ENCODE measurements at places on chromosomes 11 and 22. TPM values are rescaled to one million over a fixed set of nuclear protein-coding genes. Genes with fewer than 3 reads are reported as not detected.
A peak's percentile ranks its signal among the peaks of the same experiment; 100 is the strongest.

GRCh38 chr11:119806064-119806915 is 77.3 kb upstream of the NECTIN1 start:
- no peak overlapping the region for H3K27ac ChIP-seq
- DNase-seq, result no peak
- no peaks in the 10 kb centered on the region for H3K4me1 ChIP-seq
- no peaks in the 10 kb centered on the region for H3K27me3 ChIP-seq
- H3K36me3 ChIP-seq, result no peaks in the 10 kb centered on the region

GRCh38 chr11:110000031-110000502 is 93.1 kb upstream of the ZC3H12C start:
- no peaks in the 10 kb centered on the region for H3K4me1 ChIP-seq
- H3K27ac ChIP-seq, result no peak overlapping the region
- no peak overlapping the region for H3K4me3 ChIP-seq
- no peak for DNase-seq

GRCh38 chr11:9176550-9176949 is 85.2 kb upstream of the SCUBE2 start:
- H3K27me3 ChIP-seq, result no peaks in the 10 kb centered on the region
- H3K4me1 ChIP-seq, result no peaks in the 10 kb centered on the region
- H3K36me3 ChIP-seq, result no peaks in the 10 kb centered on the region
- H3K27ac ChIP-seq, result no peak overlapping the region
- DNase-seq, result no peak

GRCh38 chr22:36100134-36100824 is 60.3 kb downstream of the APOL3 start:
- H3K27me3 ChIP-seq, result no peaks in the 10 kb centered on the region
- H3K36me3 ChIP-seq, result no peaks in the 10 kb centered on the region
- H3K4me3 ChIP-seq, result no peak overlapping the region
- DNase-seq, result no peak
- no peak overlapping the region for H3K27ac ChIP-seq
- no peaks in the 10 kb centered on the region for H3K4me1 ChIP-seq

GRCh38 chr11:134714021-134714656 is 302.1 kb upstream of the B3GAT1 start:
- DNase-seq, result no peak
- H3K4me1 ChIP-seq, result no peaks in the 10 kb centered on the region
- no peaks in the 10 kb centered on the region for H3K27me3 ChIP-seq
- no peaks in the 10 kb centered on the region for H3K36me3 ChIP-seq
- no peak overlapping the region for H3K27ac ChIP-seq

- H3K36me3 ChIP-seq, result no peaks in the 10 kb centered on the region
- H3K4me3 ChIP-seq, result no peak overlapping the region
- no peak overlapping the region for H3K27ac ChIP-seq
Measured at GRCh38 chr22:23387827-23388516, 192.1 kb downstream of the IGLL1 start.

DNA sequence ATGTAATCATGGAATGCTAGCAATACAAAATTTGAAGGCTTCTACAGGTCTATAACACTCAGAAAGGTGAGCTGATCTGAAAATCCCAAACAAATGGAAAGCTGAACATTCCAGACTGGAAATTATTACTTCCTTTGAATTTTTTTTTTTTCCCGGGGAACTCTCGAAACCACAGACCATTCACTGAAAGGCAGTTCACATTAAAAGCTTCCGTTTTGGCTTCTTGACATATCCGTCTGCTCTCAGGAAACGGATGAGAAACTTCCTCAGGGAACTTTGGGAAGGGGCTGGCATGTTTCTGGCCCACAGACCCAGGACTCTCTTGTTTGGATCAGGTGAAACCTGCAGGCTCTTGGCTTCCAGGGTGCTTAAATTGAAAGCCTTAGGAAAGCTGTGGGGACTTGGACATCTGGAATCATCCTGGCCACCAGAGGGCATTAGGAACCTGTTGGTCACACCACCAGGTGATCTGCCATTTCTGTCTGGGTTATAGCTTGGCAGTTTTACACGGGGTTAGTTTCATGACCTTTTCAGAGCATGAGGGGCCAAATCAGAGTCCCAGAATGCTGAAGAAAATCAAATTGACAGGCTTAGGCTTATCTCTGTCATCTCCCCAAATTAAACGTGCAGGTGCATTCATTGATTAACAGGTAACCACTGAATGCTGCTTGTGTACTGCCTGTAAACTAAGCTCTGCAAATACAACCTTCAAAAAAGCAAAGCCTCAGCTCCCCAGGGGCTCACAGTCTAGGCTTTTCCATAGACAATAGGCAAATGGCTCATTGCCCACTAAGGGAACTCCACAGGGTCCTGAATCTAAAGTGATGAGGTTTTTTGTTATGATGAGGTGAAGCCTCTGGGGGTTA is 22.7 kb upstream of the GRAMD1B start:
- no peaks in the 10 kb centered on the region for H3K36me3 ChIP-seq
- no peaks in the 10 kb centered on the region for H3K27me3 ChIP-seq
- no peak overlapping the region for H3K27ac ChIP-seq
- H3K4me3 ChIP-seq, result no peak overlapping the region
- H3K4me1 ChIP-seq, result no peaks in the 10 kb centered on the region

DNA sequence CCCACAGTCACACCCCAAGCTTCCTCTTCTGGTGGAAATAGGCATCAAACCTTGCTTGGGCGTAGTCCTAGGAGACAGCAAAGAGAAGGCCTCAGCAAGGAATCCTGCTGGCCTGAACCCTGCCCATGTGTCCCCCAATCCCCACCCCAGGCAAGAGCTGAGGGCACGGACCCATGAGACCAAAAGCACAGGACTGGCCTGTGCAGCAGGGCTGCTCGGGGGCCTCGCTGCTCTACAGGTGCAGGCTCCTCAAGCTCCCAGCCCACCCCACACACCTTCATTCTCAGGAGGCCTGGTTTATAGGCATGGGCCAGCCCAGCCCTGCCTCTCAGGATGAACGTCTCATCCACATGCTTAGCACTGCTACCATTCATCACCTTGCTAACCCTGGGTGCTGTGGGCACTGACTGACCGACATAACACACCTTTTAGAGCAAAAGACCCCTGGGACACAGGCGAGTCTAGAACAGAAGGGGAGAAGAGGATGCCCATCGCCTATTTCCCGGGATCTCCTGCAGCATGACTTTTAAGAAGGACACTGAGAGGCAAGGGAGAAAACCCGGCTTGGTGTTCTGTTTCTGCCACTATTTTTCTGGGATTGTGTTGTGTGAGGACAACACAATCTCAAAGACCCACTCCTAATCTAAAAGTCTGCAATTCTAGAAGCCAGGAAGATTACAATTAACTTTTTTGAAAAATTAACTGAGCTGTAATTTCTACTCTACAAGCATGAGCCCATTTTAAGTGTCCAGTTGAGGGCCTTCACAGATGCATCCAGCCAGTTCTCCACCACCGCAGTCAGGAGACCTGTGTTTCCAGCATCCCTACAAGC is 15.4 kb downstream of the TCIRG1 start:
- H3K4me3 ChIP-seq, result no peak overlapping the region
- H3K36me3 ChIP-seq, result no peaks in the 10 kb centered on the region
- no peak for DNase-seq
- no peak overlapping the region for H3K27ac ChIP-seq
- H3K27me3 ChIP-seq, result no peaks in the 10 kb centered on the region

GRCh38 chr11:119295178-119295577 is 21.8 kb downstream of the MCAM start:
- H3K4me1 ChIP-seq, result no peaks in the 10 kb centered on the region
- no peak overlapping the region for H3K27ac ChIP-seq
- peaks cover 51% of the 10 kb centered on the region for H3K36me3 ChIP-seq
- no peaks in the 10 kb centered on the region for H3K27me3 ChIP-seq

DNA sequence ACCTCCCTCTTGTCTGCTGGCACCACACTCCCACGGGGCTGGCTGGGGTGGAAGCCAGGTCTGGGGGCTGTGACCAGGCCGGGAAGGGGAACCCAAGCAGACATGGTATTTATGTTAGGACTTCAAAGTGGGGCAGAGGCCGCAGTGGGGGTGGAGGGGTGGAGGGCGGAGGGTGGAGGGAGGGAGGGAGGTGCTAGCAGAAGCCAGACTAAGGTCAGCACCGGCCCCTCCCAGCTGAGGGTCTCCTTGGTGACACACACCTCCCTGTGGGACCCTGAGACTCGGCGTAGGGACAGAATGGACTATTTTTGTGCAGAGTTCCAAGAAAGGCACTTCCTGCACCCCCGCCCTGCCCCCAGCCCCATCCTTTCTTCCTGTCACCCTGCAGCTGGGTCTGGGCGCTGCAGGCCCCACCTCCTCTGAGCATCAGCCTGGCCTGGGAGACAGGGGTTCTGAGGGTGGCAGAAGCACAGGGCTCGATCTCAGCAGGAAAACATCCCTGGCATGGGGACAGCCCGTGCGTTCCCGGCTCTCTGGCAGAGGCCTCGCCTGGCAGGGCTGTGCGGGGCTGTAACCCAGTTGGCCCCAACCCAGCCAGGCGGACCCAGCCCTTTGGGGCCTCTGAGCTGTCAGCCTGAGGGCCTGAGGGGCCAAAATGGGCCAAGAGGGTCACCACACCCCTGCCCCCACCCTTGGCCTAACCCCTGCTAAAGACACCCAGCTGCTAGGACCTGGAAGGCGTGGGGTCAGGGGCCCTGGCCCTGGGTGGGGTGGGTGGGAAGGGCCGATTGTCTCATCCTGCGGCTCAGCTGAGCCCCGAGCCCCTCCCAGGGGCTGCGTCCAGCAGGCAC is 9.6 kb upstream of the CD248 start:
- no peaks in the 10 kb centered on the region for H3K36me3 ChIP-seq
- peak overlapping the region; percentile 33 for H3K27ac ChIP-seq
- no peak overlapping the region for H3K4me3 ChIP-seq
- no peak for DNase-seq

DNA sequence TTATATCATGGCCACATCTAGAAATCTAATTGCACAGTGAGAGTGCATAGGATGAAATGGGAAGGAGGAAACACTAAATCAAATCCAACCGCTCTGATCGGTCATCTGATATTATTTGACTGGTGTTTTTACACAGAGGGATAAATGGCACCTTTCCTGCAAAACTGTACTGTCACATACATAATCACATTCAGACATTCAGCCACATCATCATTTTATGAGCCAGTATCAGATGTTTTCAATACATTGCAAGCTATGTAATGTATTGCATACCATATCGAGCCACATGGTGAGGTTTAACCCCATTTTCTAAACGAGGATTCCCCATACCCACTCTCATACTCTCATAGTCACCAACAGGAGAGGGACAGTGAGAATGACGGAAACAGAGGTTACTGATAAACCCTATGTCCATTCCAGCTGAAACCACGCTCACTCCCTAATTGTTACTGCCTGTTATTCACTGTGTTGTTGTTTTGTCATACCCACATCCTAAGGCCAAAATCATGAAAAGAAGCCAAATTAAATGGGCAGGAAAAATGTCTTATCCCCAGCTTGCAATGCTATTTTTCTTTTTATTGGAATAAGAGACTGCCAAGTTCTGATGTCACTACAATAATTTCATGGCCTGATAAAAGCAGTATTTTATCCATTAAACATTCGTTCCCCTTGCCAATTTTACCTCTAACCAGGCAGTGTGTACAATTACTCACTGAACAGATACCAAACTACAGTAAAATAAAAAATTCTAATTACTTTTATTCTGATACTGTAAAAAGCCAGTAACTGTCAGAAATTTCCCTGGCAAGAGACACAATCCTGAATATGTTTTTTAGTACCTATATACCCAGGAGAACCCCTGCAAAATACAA is 9.0 kb downstream of the CDON start:
- no peaks in the 10 kb centered on the region for H3K36me3 ChIP-seq
- no peak overlapping the region for H3K4me3 ChIP-seq
- no peaks in the 10 kb centered on the region for H3K27me3 ChIP-seq
- H3K4me1 ChIP-seq, result no peaks in the 10 kb centered on the region
- no peak for DNase-seq

DNA sequence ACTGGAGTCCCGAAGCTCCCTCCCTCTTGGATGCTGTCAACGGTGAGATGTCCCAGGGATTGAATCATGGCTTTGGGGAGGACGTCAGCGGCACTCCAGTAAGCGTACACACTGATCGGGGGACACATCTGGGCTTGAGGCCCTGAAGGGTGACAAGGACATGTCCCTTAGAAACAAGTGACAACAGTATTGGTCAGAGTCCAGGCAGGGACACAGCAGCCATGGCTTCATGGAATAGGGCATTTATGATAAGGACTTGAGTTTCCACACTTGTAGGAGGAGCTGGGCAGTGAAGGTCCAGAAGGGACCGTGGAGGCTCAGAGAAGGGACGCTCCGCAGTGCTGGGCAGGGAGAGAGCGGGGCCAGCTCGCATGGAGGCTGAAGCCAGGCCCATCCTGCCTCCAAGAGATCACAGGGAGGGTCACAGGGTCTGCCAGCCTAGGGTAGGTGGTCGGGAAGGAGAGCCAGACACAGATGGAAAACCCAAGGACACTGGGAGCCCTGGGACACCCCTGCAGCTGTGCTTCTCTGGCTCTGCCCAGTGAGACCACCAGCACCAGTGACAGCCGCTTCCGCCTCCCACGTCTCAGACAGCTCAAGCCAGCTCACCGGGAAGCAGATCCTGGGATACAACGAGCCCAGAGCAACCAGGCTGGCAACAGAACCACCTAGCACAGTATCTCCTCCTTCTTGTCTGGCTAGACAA is 22.9 kb upstream of the RFPL3 start:
- H3K27ac ChIP-seq, result no peak overlapping the region
- no peaks in the 10 kb centered on the region for H3K4me1 ChIP-seq
- no peak overlapping the region for H3K4me3 ChIP-seq
- no peaks in the 10 kb centered on the region for H3K36me3 ChIP-seq
- no peaks in the 10 kb centered on the region for H3K27me3 ChIP-seq

DNA sequence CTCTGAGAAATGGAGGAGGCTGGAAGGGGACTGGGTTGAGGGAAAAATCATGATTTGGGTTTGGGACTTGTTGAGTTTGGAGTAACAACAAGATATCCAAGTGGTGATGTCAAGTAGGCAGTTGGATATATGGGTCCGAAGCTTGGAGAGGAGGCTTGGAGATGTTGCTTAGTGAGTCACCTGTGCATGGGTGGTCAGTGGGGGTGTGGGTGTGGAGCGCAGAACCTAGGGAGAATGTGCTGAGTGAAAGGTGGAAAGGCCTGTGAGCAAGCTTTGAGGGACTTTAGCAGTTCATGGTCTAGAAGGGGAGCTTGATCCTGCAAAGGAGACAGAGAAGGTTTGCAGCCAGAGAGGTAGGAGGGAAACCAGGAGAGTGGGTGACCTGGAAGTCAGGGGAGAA is 38.2 kb downstream of the PRDM11 start:
- H3K4me3 ChIP-seq, result no peak overlapping the region
- H3K27ac ChIP-seq, result no peak overlapping the region
- H3K36me3 ChIP-seq, result no peaks in the 10 kb centered on the region
- no peaks in the 10 kb centered on the region for H3K27me3 ChIP-seq
- no peaks in the 10 kb centered on the region for H3K4me1 ChIP-seq

- no peak overlapping the region for H3K4me3 ChIP-seq
- H3K27me3 ChIP-seq, result no peaks in the 10 kb centered on the region
- no peak for DNase-seq
- no peaks in the 10 kb centered on the region for H3K36me3 ChIP-seq
- H3K4me1 ChIP-seq, result no peaks in the 10 kb centered on the region
- H3K27ac ChIP-seq, result no peak overlapping the region
Measured at GRCh38 chr11:36019005-36019596, 75.2 kb downstream of the LDLRAD3 start.

- H3K4me3 ChIP-seq, result no peak overlapping the region
- no peak for DNase-seq
- no peaks in the 10 kb centered on the region for H3K27me3 ChIP-seq
- no peaks in the 10 kb centered on the region for H3K4me1 ChIP-seq
Measured at GRCh38 chr11:47130543-47130942, 46.1 kb downstream of the ARFGAP2 start.

- no peak overlapping the region for H3K4me3 ChIP-seq
- no peaks in the 10 kb centered on the region for H3K4me1 ChIP-seq
- H3K27me3 ChIP-seq, result no peaks in the 10 kb centered on the region
- H3K36me3 ChIP-seq, result no peaks in the 10 kb centered on the region
- peak overlapping the region; percentile 43 for H3K27ac ChIP-seq
Measured at GRCh38 chr11:94877443-94878200, 95.7 kb downstream of the CWC15 start.

Gene HOATZ
- total RNA-seq, result not detected

Gene SAA4
- total RNA-seq, result not detected

Gene IL18BP
- total RNA-seq, result 16.1 TPM

Gene VWCE
- total RNA-seq, result not detected

All from Peyer's patch (tissue), 4 donors.